Activated CD4-positive, alpha-beta T cell treated with anti-CD3 and anti-CD28 coated beads, Interleukin-2, amount 50 U/mL, for 4 hours (primary cell): ENCODE measurements at places on chromosomes 3 and 15.
A peak's percentile ranks its signal among the peaks of the same experiment; 100 is the strongest.

GRCh38 chr15:95295363-95295762, 1035.1 kb upstream of the NR2F2 start:
- no peak for DNase-seq

DNA sequence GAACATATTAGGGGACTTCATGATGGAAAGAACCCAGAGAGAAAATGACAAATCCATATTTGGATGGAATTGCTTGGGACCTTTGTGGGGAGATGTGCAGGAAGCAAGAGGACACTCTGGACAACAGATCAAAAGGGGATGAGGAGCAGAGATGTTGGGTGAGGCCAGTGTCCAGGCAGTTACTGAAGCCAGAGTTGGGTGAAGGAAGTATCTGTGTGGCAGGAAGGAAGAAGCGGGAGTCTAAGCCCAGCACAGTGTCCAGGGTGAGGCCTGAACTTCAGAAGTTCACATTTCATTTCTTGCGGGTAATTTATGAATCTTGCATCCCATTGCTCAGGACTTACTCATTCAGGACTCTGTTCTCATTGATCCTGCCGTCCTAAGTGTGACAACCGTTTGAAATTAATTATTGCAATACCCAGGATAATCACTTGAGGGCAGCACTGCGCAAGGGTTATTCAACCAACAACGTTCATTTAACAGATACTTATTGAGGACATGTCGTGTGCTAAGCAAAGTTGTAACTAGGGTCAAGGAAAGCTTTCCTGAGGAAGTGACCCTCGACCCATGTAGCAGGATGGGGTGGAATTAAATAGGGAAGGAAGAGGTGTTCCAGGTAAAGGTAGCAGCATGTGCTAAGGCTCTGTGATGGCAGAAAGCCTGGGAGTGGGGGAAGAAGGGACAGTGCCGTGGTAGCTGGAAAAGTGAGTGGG, 61.3 kb upstream of the CMTM8 start:
- peak; percentile 43 for DNase-seq

- DNase-seq = no peak
Measured at GRCh38 chr15:26294059-26294689, 431.0 kb upstream of the ATP10A start.

- DNase-seq = no peak
Measured at GRCh38 chr3:193869221-193870201, 266.4 kb upstream of the HES1 start.

- DNase-seq = no peak
Measured at GRCh38 chr3:134608023-134608770, 42.6 kb downstream of the KY start.

DNA sequence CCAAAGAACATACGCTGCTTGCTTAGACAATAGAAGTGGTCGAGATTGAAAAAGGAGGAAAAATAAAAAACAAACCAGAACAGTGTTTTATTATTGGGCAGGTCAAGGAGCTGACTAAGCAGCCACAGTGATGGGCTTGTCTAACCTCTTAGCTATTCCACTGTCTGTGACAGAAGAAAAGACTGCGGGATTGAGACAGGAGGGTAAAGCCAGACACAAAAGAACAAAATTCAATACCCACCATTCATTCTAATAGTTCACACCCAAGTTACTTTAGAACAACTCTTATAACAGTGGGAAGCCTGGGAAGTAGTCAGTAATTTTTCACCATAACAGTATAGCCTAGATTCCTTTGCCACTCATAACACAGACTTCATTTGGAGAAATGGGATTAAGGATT, 435.4 kb downstream of the MFSD1 start:
- no peak for DNase-seq

DNA sequence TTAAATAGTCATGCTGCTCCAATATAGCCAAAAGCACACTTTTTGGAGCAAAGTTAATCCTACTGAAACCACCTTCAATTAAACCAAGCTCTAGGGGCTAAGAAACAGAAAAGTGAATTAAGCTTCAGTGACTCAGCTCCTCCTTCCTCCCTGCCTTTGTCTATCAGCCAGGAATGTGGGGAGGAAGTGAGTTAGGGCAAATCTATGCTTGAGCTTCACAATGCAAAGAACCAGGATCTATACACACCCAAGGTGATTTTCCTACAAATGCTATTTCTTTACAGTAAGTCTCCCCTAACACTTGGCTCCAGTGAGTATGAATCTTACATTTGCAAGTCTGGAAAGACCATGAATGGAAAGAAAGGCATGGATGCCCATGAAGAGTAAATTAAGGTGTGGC, 212.1 kb downstream of the P3H2 start:
- DNase-seq = no peak

DNA sequence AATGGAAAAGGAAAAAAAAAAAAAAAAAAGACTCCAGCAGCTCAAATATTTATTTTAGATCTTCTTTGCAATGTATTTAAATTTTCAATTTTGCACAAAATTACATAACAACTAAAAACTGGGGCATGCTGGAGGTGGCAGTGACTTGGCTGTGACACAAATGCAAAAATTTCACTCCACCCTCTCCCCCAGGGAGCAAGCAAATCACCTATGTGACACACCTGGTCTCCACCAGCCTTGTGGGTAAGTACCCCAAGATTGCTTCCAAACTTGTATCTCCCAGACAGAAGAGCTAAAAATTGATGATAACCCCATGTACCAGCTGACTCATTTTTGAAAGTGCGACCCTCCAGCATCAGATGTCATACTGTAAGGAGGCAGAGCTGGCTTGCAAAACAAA, 32.0 kb downstream of the UBE3A start:
- no peak for DNase-seq

GRCh38 chr3:119669906-119670570, 7.2 kb downstream of the COX17 start:
- DNase-seq = no peak

DNA sequence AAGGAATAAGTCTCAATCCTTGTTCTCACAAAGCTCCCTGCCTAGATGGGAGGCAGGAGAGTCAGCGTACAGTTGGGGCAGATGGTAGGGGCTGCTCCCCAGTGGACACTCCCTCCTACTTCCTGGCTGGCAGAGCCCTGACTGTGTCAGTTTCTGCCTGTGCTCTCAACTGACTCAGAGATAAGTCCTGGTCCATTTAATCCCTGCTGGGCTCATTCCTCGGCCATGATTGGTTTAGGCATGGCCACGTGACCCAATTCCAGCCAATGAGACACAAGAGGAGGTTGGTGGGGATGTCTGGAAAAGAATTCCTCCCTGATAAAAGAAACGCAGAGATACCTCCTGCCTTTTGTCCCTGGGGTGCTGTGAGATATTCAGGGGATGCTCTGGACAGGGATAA, 118.1 kb upstream of the SLC6A11 start:
- no peak for DNase-seq

DNA sequence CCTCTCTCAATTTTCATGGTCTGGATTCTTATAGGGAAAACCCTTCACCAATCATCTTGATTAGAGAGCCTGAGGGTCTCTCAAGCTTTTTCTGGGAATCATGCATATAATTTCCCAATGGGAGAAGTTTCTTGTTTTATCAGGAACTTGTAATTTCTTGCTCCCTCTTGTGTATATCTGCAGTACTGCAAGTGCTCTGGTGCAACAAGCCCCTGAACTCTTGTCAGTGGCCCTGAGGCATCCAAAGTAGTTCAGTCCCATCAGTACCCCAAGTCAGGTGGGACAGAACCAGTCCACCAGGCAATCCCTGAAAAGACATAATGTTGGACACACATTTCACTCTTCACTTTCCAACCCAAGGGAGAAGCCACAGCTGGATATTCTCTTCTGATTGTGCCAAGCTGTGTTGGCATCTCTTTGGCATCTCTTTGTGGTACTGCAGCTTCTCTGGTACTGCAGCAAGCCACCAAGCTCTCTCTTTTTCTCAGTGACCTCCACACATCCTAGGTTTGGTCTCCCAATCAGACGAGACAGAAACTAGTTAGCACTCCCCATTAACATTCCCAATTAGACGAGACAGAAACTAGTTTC, 214.5 kb downstream of the ZIC4 start:
- no peak for DNase-seq

GRCh38 chr15:94445566-94446160, 214.3 kb downstream of the MCTP2 start:
- DNase-seq = no peak

DNA sequence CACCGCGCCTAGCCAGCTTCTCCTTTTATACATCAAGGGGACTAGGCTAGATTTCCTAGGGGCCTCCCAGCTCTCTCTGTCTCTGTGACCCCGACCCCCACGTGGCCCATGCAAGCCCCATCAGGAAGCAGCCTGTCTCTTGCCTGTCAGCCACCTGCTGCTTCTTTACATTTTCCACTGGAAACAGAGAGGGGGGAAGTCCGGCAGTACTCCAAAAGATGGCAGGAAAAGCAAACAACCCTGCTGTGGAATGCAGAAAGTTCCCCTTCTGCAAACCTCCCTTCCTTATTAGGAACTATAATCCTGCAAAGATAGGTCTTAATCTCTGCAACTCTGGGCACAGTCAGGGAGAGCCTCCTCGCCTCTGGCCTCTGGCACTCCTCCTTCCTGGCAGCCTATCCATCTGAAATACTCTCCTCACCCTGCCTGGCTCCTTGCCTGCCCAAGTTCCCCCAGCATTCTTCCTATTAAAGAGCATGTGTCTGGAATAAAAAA, 47.4 kb upstream of the HACD2 start:
- no peak for DNase-seq

- no peak for DNase-seq
Measured at GRCh38 chr3:184505076-184505878, 56.3 kb upstream of the EPHB3 start.

- DNase-seq = no peak
Measured at GRCh38 chr3:158908187-158908734, 106.4 kb downstream of the MFSD1 start.

DNA sequence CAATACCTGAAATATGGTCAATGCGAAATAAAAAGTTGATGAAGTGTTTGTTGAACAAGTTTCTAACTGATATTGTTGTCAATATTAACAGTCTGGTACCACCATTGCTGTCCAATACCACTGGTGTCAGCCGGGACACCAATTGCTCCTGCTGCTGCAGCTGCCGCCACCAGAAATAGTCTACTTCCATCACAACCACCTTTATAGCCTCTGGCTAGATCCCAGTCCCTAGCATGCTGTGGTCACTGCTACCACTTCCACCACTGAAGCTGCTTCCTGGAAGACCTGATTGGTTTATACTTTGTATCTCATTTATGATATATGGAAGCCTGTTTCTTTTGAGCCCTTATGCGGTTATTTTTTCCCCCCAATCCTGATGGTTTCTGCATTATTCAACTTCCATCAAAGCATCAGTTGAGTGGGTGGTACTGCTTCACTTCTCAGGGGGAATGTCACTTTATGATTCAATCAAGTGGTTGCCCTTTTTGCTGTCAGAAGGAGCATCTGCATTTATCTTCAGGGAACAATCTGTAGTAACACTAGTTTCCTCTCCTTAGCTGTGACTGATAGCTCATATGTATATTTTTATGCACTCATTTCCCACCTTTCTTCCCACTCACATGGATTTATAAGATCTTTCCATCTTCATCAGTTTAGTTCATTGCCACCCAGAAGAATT, 11.7 kb downstream of the LNP1 start:
- no peak for DNase-seq

GRCh38 chr3:17965331-17965730, 222.9 kb upstream of the TBC1D5 start:
- no peak for DNase-seq

DNA sequence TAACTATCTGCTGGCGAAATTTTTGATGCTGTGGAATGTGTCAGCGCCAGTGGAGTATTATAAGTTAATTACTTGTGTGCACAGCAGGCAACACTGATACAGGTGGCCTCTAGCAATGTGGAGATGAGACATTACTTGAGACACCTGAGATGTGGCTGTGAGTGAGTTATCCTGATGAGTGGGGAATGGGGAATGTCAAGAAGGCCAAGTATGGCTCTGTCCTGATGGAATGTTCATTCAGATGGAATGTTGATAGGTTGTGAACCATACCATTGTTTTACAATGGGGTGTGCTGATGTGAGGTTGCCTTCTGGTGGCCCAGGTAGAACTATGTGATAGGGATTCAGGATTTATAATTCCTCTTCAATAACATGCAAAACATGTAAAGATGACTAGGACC, 404.8 kb downstream of the PTPRG start:
- no peak for DNase-seq

- no peak for DNase-seq
Measured at GRCh38 chr15:24861014-24861690, 93.6 kb upstream of the SNRPN start.

GRCh38 chr3:20111836-20112235, 71.6 kb downstream of the KAT2B start:
- DNase-seq = no peak

- DNase-seq = no peak
Measured at GRCh38 chr3:185316740-185317412, 46.1 kb upstream of the MAP3K13 start.

DNA sequence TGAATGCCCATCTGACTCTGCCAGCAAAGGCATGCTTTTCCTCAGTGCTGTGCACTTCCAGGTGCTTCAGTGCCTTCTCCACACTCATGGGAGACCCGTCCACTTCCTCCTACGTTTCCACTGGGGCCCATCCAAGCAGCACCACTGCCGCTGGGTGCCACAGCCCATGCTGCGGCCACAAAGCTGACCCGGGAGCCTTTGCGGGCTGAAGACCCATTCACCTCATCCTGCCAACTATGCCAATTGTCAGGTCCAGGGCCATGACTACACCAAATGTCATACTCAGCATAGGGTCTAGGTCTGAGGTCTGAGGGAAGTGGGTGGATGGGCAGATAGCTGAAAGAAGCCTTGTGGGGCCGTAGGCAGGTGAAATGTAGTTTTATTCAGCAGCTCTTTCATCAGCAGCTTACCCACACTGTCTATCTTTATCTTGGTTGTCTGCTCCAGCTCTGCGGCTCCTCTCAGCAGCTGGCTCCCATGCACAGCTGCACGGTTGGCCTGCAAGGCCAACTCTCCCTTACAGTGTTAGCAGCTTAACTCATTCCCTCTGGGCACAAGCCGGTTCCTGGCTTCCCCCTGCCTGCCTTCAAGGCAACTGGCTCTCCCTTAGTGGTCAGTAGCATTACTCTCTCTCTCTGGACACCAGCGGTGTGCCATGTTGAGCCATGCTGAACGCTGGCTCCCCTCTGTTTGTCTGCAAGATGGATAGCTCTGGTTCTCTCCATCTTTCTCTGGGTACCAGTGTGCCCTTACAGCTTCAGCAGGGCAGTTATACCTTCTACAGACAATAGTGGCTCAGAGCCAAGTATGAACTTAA, 63.7 kb upstream of the SIAH2 start:
- DNase-seq = no peak

- DNase-seq = no peak
Measured at GRCh38 chr3:196335503-196335948, 2.7 kb downstream of the TM4SF19 start.

GRCh38 chr3:174440253-174440701, 418.9 kb upstream of the NAALADL2 start:
- no peak for DNase-seq

DNA sequence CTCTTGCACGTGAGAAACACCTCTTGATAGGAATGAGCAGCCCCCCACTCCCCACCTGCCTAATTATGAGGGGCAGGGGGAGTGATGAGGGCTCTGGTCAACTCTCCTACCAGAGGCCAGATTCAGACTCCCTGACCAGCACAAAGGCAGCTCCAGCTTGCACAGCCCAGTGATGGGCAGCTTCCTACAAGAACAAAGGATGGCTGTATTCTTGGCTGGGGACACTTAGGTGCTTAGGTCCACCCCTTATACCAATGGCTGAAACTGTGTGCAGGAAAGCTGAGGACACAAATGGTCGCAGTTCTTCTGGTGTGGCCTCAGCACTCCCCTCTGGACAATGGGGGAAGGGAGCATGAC, 81.8 kb downstream of the IQSEC1 start:
- DNase-seq = no peak

- DNase-seq = no peak
Measured at GRCh38 chr3:72803573-72803972, 44.7 kb downstream of the SHQ1 start.
